ENCODE measurements at places on chromosomes 1 and 21.

GRCh38 chr1:151157067-151157531 is 650 bp downstream of the TNFAIP8L2 start:
- DNase-seq = no peak

DNA sequence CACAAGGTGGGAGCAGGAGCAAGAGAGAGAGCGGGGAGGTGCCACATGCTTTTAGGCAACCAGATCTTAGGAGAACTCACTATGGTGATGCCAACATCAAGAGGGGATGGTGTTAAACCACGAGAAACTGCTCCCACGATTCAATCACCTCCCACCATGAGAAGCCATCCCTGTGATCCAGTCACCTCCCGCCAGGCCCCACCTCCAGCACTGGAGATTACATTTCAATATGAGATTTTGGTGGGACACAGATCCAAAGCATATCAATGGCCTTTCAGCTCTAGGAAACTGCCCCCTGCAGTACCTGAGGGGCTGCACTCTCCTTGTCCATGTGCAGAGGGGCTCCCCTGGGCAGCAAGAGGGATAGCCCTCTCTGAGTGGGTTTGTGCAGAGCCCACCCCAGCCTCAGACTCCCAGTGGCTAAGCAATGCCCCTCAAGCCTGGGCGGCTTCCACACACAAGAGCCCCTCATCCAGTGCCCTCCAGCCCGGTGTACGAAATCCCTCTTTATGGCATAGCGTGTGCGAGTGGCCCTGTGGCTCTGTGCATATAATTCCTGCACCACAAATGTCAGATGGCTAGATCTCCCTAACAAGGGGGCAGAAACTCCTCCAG is 15.5 kb upstream of the PRDM16 start:
- no peak for DNase-seq

DNA sequence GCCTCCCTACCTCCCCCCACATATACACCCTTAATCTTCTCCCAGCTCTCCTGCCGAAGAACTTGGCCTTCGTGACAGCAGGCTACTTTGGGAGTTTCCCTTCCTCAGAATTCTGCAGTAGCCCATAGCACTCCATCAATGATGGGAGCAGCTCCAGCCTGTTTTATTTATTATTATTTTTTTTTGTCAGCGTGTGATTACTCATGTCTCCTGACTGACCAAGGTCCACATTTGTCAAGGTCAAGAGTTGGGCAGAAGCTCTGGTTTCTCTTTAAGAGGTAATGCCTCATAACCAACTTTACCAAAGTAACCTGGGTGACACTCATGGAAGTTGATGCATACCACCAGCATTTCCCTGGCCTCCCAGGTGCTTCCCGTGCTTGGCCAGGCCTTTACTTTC is 125.4 kb downstream of the ZZZ3 start:
- no peak for DNase-seq

DNA sequence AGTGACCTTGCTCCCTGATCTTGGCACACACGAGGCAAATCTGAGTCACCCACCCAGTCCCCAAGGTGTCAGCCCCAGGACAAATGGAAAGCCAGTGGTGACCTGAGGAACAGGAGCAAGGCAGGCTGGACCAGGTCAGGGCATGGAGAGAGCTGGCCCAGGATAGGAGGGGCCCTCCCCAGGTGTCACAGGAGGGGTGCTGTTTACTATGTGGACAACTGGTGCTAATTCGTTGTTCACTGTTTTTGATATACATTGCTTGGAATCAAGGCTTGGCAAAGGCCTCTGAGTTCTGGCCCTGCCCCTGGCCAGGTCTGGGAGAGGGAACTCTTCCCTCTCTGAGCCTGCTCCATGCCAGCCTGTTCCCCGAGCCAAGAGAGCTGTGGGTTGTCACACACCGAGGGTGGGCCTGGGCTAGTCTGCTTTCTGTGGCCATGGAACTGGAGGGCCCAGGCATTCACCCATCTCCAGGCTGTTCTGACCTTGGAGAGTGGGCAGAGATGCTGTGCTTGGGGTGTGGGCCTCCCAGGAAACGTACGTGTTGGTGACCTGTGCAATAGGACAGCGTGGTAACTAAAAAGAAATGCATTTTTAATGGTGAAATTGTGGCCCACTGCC is 41.8 kb downstream of the CRYAA start:
- DNase-seq = no peak

DNA sequence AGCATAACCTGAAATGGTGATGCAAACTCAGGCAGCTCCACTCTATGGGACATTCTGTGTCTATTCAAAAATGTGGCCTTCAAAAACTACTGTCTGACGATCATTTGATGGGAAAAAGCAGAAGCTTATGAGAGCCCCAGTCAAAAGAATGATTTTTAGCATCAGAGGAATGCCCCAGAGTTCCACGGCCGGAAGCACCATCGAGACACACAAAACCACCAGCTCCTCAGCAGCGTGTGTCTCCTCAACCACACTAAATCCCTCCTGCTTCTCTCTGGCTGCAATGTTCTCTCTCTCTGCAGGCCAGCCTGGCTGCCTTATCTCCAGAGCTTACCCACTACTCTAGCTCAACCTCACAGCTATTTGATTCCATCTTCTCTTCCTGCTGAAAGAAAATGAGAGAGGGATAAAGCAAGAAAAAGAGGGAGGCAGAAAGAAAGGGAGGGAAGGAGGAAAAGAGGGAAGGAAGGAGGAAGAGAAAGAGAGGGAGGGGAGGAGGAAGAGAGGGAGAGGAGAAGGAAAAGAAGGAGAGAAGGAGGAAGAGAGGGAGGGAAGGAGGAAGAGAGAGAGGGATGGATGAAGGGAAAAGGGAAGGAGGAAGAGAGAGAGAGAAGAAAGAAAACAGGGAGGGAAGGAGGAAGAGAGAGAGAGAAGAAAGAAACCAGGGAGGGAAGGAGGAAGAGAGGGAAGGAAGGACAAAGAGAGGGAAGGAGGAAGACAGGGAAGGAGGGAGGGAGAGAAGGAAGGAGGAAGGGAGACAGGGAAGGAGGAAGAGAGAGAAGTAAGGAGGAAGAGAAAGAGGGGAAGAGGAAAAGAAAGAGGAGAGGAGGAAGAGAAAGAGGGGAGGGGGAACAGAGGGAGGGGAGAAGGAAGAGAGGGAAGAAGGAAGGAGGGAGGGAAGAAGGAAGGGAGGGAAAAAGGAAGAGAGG is 33.5 kb upstream of the LAPTM5 start:
- DNase-seq = no peak

DNA sequence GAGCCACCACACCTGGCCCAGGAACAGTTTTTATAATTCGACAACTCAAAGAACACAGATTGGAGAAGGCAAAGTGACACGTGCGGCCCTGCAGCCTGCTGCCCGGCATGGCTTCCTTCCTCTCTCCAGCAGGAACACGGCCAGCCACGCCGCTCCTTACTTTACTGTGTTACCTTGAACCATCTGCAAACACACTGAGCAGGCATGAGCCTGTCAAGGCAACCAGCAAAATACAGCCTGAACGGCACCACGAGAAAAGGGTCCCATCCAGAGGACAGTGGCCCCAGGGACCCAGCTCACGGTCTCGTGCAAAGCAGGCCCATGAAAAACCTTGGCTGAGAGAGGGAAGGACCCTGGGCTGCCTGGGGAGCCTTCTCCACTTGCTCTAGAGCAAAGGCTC is 38.8 kb downstream of the NPHP4 start:
- no peak for DNase-seq

- peak; percentile 68 for DNase-seq
These were observed at the start of gene ITLN2 for GRCh38 chr1:160954158-160955104. Gene ITLN2 (minus strand): TSS chr1:160954809. CDS start chr1:160954741, 68 bp downstream.

DNA sequence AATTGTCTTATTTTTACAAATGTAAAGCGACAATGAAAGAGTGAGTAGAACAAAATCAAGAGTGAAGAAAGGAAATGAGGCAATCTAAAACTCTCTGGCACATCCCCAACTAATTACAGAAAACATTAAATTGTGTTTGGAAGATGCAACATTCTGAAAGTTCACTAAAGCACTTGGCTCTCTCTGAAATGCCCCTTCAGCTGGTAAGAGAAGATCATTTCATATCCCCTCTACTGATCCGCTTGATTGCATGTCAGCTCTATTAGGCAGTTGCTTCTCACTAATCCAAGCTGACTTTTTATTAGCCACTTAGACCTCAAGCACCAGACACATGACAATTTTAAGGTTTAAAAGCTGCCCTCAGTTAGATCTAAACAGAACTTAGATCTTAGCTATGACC is 262.8 kb upstream of the PRMT6 start:
- no peak for DNase-seq

DNA sequence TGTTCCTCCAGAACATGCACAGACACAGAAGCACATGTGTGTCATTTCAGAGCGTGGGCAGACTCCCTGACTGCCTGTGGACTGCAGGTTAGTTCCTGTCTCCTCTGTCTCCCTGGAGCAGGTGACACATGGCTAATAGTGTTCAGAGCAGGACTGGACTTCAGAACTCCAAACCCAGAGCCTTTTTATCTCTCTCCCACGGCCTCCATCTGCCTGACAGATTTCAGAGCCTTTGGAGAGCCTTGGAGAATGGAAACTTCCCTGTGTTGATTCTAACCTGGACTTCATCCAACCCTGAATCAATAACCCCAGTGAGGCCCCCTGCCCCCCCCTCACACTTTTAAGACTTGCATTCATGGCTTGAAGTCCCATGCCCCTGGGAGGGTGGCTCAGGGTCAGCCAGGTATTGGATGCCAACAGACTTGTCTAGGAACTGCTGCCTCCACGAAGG is 44.4 kb downstream of the C1orf198 start:
- DNase-seq = no peak

GRCh38 chr1:217322834-217323233 is 308.1 kb downstream of the GPATCH2 start:
- DNase-seq = no peak
